Stimulated activated CD8-positive, alpha-beta memory T cell treated with anti-CD3 and anti-CD28 coated beads, Interleukin-2, amount 100 ng/mL, for 1 hour (primary cell): ENCODE measurements at places on chromosomes 6 and 20.
A peak's percentile ranks its signal among the peaks of the same experiment; 100 is the strongest.

DNA sequence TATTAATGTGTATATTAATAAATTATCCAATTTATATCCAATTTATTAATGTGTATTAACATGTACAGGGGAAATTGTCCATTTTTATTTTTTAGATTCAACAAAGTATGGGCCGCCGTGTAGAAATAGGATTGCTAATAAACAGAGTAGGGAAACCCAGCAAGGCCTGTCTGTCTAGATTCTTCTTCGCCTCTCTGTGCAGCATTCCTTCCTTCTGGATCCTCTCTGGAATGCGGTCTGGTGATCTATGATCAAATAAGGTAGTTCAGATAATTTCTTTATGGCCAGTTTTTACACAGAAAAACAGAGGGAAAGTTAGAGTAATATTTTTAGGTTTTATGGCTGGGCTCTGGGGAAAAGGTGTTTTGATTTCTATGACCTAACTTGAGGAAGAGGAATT is 19.9 kb upstream of the HFE start:
- DNase-seq, result no peak

- no peak for DNase-seq
Observed at GRCh38 chr6:15109338-15110090, 136.4 kb upstream of the JARID2 start.

- no peak for DNase-seq
Observed at GRCh38 chr6:36247693-36248092, 22.2 kb upstream of the PNPLA1 start.

DNA sequence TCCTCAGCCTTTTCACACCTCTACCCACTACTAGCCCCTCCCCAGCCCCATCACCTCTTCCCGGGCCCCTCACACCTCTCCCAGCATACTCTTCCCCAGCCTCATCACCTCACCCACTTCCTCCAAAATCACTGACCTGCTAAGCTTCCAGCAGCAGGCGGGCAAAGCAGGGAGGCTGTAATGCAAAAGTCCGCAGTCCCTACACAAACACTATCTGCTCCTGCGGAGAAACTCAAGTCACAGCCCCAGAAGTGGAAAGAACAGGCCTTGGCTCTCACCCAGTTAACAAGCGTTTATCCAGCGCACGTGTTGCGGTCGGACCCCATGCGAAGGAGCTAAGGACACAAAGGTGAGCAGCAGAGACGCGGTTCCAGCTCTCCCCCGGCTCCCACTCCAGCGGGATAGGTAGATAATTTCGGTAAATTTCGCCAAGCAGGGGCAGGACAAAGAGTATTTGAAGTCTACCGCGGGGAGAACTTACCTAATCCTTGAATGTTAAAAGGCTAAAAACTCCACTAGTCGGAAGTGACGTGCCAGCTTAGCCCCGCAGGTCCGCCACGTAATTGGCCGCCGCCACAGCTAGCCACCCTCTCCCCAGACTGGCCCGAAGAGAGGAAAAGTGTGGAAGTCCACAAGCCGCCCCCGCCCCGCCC is 728 bp upstream of the TRIM39 start:
- peak; percentile 55 for DNase-seq

DNA sequence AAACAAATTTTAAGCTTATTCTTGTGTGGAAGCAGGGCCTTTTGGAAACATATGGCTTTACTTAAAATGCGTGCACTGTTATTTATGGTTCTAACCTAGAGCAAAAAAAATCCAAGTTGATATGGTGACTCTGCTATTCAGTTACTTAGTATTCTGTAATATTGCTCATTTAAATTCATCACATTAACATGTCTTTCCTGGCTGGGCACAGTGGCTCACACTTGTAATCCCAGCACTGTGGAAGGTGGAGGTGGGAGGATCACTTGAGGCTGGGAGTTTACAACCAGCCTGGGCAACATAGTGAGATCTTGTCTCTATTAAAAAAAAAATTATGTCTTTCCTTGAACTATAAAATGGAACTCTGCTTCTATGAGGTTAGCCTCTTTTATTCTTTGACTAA is 57.8 kb upstream of the SDHAF4 start:
- no peak for DNase-seq

GRCh38 chr20:49045440-49046086 is 549 bp upstream of the CSE1L start:
- DNase-seq, result no peak

DNA sequence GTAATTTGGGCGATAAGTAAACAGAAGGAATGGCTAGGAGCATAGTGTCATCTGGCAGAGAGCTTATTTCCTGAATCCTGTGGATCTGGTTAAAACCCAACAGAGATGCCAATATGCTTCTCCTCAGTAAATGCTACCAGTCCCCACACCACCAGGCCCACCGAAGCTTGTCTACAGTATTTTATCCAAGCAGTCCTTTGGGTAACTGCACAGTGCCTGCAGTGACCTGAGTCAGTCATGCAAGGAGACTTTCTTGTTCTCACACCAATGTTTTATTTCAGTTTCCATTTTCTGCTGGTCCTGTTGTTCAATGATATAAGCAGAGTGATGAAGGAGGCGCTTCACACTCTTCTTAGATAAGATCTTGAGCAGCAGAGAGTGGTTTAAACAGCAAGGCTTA is 326.3 kb downstream of the RIMS1 start:
- no peak for DNase-seq

- DNase-seq, result no peak
Observed at GRCh38 chr6:169034516-169035167, 219.0 kb downstream of the THBS2 start.

DNA sequence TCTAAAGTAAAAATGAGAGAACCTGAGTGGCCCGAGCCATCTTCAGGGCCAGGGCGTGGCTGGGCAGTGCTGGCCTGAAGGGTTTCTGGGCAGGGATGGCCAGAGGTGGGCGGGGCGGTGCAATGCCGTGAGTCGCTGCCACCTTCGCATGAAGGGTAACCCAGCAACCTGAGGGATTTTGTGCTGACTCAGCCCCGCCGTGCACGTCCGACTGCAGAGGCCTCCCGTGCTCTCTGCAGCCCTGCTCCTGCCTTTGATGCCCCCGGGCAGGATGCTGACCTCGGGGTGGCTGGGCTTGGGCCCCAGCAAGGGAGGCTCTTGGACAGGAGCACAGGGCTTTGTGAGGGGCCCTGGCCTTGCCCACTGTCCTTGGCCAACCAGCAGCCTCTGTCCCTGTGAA is 81.7 kb upstream of the GATA5 start:
- DNase-seq, result no peak

DNA sequence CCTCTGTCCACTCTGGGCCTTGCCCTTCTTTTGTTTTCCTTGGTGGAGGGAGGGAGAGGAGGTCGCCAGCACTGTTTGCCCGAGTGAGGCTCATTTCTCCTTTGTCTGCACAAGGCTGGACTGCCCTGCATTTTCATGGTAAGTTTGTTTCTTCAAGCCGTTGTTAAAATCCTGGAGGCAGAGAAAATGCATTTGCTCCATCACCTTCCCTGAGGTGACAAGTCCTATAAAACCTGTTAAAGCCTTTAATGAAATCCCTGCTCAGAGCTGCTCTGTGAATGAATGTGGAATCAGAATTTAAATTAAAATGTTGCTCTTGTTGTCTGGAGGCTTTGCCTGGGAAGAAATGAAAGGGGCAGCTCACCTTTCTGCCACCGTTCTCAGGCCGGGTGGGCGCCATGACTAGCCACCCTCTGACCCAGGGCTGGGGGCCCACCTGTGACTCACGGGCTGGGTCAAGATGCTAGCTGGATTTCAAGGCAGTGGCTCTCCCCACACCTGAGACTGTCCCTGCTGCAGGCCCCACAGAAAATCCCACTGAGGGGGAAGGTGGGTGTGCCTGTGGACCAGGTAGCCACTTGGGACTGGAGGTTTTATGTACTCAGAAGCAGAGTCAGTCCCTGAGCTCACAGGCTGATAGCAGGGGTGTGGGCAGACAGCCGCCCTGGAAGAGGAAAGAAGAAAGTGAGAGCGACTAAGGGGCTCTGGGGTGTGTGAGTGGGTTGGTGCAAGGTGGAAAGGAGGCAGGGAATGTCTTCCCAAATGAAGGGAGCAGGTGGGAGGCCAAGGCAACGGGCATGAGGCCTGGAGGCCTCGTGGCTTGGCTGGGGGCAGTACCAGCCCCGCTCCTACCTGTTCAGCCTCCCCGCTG is 24.0 kb upstream of the MYT1 start:
- DNase-seq, result no peak

- DNase-seq, result no peak
Observed at GRCh38 chr6:2274981-2275891, 29.8 kb upstream of the GMDS start.

DNA sequence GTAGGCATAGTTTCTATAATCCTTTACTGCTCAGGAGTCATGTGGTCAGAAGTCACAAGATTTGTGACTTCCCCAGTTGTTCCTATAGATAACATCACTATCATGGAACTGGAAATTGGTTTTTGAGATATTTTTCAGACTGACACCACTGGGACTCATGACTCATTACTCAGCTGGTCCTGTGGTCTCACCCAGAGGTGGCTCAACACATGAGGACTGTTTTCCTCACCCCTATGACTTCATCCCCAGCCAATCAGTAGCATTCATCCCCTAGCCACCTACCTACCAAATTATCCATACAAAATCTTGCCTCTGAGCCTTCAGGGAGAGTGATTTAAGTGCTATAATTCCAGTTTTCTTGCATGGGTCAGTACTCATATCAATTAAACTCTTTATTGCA is 1217.7 kb downstream of the EPHA7 start:
- DNase-seq, result no peak

DNA sequence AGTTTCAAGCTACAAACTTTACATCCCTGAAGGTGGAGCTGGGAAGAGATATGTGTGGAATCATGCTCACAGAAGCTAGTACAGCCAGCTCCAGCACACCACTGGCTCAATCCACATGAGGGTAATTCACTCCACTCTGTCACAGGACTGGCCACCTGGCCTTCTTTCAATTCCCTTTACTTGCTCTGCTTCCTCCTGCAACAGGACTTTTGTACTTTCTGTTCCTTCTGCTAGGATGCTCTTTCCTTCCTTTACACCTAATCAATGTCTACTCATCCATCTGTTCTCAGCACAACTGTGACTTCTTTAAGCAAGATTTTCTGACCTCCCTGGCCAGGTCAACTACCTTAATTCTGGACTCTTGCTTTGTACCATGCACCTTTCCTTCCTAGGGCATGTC is 39.4 kb upstream of the MYB start:
- DNase-seq, result no peak

- DNase-seq, result no peak
Observed at GRCh38 chr20:3174442-3175261, 1.3 kb upstream of the LZTS3 start.

DNA sequence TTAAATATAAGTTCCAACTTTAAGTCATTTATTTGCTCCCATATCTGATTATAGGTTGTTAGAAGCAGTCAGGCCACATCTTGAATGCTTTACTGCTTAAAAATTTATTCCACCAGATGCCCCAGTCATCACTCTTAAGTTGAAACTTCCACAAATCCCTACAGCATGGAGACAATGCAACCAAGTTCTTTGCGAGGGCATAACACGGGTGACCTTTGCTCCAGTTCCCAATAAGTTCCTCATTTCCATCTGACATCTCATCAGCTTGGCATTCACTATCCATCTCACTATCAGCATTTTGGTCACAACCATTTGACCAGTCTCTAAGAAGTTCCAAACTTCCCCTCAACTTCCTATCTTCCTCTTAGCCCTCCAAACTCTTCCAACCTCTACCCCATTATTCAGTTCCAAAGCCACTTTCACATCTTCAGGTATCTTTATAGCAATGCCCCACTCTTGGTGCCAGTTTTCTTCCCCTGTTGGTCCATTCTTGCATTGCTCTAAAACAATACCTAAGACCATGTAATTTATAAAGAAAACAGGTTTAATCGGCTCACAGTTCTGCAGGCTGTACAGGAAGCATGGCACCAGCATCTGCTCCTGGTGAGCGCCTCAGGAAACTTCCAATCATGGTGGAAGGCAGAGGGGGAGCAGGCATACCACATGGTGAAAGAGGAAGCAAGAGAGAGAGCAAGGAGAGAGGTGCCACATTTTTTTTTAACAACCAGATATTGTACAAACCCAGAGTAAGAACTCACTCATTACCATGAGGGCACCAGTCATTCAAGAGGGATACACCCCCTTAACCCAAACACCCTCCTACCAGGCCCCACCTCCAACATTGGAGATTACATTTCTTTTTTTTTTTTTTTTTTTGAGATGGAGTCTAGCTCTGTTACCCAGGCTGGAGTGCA is 15.9 kb upstream of the ITPR3 start:
- no peak for DNase-seq

DNA sequence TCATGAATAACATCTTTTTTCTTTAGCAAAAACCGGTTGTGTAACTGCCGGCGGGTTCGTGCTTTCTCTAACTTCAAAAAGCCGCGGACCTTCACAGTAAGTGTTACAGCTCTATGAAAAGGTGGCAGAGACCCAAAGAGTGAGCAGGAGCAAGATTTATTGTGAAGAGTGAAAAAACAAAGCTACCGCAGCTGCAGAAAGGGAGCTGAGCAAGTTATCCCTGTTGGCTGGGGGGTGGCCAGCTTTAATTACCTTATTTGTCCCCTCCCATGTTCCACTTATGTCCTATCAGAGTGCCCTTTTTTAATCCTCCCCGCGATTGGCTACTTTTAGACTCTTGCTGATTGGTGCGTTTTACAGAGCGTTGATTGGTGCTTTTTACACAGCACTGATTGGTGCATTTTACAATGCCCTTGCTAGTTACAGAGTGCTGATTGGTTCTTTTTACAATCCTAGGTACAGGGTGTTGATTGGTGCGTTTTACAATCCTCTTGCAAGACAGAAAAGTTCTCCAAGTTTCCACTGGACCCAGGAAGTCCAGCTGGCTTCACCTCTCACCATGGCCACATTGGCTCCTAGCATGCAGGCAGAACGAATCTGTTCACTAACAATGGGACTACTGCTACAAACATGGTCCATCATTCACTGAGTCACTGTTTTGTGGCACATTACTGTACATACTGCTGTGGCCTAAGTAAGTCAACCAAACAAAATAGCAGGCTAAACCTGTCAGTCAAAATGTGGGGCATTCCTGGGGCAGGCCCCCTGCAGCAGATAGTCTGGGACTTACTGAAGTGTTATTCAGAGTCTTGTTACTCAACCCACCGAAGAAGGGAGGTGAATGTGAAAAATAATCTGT is 52.8 kb downstream of the MYLIP start:
- no peak for DNase-seq

- DNase-seq, result no peak
Observed at GRCh38 chr20:24983896-24984295, 8.7 kb downstream of the APMAP start.

DNA sequence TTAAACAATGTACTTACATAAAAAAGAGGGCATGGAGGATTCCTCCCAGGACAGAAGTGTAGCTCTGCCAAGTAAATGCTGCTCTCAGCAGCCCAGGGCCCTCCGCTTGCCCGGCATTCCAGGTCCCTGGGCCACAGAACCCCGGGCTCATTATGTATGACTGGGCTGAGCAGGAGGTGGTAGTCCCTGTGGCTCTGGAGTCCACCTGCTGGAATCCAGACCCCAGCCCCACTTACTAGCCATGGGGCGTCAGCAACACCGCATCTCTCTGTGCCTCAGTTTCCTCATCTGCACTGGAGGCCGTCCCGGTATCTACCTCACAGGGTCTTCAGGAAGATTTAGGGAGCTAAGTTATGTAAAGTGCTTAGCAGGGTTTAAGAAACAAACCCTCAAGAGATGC is 55.4 kb downstream of the PSMG4 start:
- no peak for DNase-seq
